ENCODE measurements at places on chromosomes 12 and 14.

- no peak for DNase-seq
These were observed 46.2 kb upstream of the DIP2B start for GRCh38 chr12:50458606-50459005.

DNA sequence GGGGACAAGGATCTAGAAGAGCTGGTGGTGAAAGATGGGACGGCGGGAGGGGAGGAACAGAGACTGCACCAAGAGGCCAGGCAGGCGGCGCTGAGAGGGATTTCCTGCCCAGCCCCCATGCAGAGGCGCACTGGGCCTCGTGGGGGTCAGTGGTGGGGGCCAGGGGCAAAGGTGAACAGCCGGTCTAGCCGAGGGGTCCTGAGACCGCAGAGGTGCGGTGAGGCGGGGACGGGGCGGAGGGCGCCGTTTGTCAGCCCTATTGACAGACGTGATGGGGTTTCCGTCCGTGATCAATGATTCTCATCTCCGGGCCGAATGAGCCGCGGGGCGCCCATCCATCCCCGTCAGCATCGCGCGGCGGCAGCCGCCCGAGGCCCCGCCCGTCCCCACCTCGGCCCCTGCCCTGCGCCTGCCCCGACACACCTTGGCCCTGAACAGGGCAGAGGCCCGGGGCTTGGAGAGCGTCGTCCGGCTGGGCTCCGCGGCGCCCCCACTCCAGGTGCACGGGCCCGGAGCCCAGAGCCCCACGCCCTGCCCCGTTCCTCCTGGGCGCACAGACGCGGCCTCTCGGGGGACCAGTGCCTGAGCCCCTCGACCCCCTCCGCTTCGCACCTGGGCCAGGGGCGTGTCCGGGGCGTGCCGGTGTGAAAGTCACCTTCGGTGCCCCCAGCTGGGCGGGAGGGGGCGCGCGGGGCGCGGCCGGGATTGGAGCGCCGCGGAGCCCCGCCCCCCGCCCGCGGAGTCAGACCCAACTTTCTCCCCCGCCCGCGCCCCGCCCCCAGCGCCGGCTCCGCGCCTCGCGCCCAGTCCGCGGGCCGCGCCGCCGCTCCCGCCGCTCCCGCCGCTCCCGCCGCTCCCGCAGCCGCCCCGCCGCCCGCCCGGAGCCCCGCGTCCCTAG lies at the start of gene NXPH4:
TSS of gene NXPH4 (plus strand) at position 781 of the 898 bp plus-strand sequence. CDS start 176 bp downstream, outside the sequence.
- DNase-seq = peak; percentile 49

DNA sequence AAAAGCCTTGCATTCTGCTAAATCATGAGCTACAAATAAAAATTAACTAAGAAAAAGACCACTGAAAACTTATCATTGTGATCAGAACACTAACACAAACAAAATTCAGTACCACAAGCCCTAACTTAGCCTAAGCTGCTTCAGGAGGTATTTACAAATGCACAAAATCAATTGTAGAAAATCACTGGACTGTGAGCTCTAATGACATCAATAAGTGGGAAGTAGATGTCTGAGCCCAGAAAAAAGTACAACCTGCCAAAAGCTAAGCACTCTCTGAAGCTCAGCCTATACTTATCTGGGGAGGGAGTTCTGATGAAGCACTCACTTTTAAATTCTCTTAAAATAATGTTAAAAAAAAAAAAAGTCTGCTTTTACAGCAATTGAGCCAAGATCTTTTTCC lies 92.9 kb downstream of the SLCO1B1 start:
- DNase-seq = no peak

GRCh38 chr12:102120886-102121285 lies 903 bp downstream of the PARPBP start:
- DNase-seq = no peak

GRCh38 chr12:104654665-104655609 lies 198.2 kb downstream of the CHST11 start:
- no peak for DNase-seq
